IPS DF 6.9 (cell line): ENCODE measurements at places on chromosomes 6 and 20.

- DNase-seq, result no peak
These were observed 75.0 kb downstream of the ELOVL4 start for GRCh38 chr6:79872303-79872702.

DNA sequence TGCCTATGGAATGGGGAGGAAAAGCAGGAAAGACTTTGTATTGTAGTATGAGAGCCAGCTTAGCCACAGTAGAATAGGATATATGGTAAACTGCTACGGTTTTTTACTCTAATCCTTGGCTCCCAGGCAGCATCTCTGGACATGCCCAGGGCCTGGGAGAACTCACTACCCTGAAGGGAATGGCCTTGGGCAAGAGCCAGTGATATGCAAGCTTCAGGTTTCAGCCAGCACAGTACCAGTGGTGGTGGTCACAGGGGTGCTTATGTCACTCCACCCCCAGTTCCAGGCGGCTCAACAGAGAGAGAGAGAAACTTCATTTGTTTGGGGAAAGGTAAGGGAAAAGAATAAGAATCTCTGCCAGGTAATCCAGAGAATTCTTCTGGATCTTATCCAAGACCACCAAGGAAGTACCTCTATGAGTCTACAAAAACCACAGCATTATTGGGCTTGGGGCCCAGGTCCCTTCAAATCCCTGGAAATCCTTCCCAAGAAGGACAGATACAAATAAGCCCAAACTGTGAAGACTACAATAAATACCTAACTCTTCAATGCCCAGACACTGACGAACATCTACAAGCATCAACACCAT, 121.2 kb downstream of the THBS2 start:
- no peak for DNase-seq

- no peak for DNase-seq
These were observed 74.1 kb downstream of the BMP7 start for GRCh38 chr20:57192311-57192710.

DNA sequence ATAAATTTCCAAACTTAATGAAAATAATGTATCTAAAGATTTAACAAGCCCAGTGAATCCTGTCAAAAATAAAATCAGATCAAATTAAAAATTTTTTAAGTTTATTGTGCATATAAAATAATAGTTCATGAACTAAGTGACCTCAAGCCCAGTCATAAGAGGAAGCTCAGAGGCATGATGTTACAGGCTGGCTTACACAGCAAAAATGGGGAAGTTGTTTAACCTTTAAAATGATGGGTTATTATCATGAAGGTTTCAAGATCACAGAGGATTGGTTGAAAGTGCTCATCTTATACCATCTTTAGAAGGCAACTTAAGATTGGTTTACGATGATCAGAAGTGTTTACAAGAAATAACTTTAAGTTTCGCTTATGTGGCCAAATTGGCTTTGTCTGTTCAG, 102.5 kb downstream of the PAK5 start:
- DNase-seq, result no peak

DNA sequence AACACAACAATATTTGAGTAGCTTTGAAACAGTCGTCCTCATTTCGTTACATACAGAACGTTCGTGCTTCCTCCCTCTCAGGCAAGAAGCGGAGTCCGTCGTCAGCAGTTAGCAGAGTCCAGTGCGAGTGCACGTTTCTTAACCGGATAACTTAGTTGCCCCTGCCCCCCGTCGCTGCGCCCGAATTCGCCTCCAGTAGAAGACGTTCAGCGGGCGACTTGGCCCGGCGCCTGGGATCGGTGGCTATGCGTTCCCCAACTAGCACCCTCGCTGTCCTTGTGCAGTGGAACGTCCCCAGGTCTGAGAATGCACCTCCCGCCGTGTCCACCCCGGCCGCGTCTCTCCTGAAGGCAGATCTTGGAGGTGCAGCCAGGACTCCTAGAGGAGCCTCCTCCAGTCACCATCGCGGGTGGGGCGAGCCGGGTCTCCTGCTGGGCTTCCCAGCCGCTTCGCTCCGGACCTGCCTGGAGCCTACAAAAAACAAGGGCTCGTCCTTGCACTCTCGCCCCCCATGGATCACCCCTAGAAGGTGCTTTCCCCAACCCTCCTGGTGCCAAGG, 910 bp upstream of the PCSK2 start:
- DNase-seq, result no peak

DNA sequence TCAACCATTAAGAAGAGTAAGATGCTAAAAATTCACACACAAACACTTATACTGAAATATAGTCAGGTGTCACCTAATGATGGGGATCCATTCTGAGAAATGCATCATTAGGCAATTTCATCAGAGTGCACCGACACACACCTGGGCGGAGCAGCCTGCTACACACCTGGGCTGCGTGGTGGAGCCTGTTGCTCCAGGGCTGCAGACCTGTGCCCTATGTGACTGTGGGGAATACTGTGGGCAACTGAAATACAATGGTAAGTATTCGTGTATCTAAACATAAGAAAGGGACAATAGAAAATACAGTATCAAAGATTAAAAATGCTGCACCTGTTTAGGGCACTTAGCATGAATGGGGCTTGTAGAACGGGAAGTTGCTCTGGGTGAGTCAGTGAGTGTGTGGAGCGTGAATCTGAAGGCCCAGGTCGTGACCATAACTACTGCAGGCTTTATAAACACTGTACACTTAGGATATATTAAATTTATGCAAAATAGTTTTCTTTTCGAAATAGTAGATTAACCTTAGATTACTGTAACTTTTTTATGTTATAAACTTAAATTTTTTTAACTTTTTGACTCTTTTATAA, 124.4 kb upstream of the AFDN start:
- DNase-seq, result no peak

- DNase-seq, result no peak
These were observed 252.0 kb upstream of the JAG1 start for GRCh38 chr20:10925767-10926166.

DNA sequence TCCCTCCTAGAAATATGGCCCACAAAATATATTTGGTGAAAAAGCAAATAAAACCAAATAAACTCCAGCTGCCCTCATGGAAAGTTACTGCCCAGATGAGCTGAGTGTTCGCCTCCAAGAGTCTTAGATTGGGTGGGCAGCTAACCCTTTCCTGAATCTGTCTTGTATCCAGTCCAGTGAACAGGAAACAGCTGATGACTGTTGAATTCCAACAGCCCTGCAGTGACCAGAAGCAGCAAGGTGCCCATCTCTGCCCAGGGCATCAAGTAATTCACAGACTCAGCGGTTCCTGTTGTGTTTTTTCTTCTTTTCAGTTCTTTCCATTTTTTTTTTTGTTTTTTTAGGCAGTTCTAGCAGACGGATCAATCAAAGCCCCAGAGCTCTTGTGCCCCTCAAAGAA, 199.2 kb downstream of the UBE3D start:
- DNase-seq, result no peak

- DNase-seq, result no peak
These were observed 9.8 kb upstream of the CNKSR3 start for GRCh38 chr6:154520280-154520679.

DNA sequence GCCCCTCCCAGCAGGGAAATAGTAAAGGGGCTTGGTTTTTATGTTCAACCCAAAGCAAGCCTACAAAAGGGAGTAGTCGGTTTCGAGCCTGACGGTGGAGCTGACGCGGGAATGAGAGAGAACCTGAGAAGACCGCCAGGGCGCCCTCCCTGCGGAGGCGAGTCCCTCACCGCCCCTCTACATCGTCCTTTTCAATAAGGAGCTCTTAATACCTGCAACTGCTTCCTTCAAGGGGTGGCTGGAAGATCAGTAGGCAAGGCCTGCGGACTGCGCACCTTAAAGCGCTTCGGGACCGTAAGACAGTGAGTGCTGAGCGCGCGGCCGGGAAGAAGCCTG, 709 bp upstream of the ZNF76 start:
- no peak for DNase-seq

GRCh38 chr6:12298995-12299394, 8.8 kb downstream of the EDN1 start:
- no peak for DNase-seq

- no peak for DNase-seq
These were observed 21.3 kb downstream of the TRMT6 start for GRCh38 chr20:5928836-5929715.

DNA sequence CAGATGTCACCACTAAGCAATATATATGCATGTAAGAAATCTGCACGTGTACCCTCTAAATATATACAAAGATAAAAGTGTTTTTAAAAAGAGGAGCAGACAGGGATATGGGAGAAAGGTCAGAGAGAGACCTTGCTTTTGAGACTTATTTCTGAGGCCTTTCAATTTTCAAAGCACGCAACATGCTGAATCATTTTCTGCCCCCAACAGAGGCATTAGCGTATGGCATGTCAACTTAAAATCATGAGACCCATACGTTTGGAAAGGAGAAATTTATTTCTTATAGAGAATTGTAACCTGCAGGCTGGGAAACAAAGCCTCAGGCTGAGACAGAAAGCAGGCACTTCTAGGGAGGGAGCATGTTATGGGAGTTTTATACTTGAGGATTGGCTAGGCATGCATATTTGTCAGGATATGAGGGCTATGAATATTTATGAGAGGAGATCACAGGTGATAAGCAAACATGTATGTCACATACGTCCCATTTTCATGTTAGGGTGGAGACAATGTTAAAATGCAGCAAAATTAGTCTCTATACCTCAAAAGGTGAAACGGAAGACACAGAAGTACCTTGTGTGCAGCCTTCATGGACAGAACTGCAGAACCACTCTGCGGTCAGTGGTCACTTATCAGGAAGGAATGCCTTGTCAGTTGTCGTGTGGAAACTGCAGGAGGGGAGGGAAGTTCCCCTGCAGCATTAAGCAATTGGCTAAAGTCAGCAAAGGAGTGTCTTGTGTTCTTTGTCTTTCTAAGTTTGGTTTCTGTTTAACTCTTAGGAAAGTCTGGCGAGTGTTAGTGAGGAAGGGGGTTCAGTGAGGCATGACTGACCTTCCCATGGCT, 6.3 kb upstream of the GABRR2 start:
- no peak for DNase-seq

- no peak for DNase-seq
These were observed 204.2 kb downstream of the GRIK2 start for GRCh38 chr6:101597693-101598092.

- no peak for DNase-seq
These were observed 92.1 kb downstream of the EPB41L2 start for GRCh38 chr6:130970839-130971410.

- no peak for DNase-seq
These were observed 62.0 kb upstream of the EPB41L1 start for GRCh38 chr20:36092398-36093024.

DNA sequence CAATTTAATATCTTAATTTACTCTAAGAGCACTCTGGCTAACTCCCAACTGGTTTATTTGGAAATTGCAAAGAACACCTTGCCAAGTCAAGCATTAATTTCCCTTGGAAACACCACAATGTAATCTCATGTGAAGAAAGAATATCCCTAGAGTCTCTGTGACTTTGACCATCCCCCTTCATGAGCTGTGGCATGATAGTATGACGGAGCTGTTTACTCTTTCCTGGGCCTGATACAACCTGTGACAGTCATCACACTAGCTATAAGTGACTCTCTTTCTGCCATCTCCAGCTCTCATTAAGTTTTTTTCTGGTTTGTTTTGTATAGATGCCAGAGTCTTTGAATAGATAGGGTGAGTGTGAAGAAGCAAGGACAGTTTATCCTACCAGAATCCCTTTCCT, 470.3 kb upstream of the JARID2 start:
- DNase-seq, result no peak

- DNase-seq, result no peak
These were observed 29.8 kb downstream of the HM13 start for GRCh38 chr20:31543966-31544598.

DNA sequence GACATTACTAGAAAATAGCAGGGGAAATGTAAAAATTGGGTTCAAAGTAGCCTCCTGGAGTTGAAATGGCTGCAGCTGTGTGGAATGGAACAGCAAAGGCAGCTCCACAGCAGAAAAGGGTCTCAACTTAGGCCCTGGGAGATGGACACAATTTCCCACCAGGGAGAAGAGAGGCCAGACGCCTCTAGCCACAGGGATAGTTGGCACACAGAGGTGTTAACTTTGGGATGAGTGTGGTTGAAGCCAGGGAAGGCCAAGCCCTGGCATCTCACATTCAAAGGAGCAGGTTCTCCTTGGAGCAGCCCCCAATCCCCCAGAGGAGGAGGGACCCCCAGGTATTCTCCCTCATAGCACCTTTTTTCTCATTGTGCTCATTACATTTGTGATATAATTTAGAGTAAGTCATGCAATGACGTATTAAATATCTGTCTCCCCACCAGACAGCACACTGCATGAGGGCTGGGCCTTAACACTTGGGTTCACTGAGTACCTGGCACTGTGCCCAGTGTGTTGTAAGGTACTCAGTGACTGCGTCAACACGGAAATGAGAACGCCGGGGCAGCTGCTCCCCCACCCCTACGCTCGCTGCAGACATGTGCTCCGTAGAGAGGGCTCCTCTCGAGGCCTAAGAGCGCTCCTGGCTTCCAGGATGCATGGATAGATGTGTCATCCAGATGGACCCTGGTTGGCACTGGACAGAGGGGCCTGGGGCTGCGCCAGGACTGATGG, 76.0 kb upstream of the CD93 start:
- no peak for DNase-seq

DNA sequence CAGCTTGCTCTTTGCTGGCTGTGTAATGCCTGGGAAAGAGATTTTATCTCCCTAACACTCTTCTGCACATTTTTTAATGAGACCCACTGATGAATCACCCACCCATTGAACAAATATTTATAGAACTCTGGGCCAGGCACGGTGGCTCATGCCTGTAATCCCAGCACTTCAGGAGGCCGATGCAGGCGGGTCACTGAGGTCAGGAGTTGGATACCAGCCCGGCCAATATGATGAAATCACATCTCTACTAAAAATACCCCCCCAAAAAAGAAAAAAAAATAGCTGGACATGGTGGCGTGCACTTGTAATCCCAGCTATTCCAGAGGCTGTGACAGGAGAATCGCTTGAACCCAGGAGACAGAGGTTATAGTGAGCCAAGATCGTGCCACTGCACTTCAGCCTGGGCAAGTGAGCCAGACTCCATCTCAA, 82.1 kb upstream of the SIRPA start:
- no peak for DNase-seq

DNA sequence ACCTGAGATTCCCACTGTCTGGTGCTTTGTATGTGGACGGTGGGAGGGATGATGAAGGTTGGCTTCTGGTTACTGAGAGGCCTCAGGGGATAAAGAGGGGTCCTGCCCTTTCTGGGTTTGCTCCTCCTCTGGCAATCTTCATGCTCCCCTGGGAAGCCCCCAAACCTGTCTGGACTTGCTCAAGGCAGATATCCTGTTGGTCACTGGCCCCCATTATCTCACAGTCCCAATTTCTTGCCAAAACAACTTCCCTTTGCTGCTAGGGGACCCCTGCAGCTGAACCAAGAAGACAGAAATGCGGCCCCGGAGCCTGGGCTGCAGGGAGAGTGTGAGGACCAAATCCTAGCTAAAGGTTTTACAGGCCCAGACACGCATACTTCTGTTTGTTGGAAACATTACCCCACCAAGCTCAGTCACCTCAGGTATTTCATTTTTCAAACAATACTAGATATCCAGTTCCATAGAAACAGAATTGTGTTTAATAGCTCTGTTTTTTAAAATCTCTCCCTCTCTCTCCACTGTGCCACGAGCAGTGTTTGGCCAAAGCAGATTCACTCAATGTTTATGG, 63.4 kb upstream of the MRPS10 start:
- no peak for DNase-seq

- DNase-seq, result no peak
These were observed 105.4 kb downstream of the TSHZ2 start for GRCh38 chr20:53077373-53078205.
